ENCODE measurements at places on chromosomes 7 and 10.
A peak's percentile ranks its signal among the peaks of the same experiment; 100 is the strongest.

- no peak for DNase-seq
Measured at GRCh38 chr7:139054101-139054500, 18.3 kb upstream of the ZC3HAV1L start.

GRCh38 chr10:88346144-88346977 is 236.8 kb downstream of the RNLS start:
- no peak for DNase-seq

DNA sequence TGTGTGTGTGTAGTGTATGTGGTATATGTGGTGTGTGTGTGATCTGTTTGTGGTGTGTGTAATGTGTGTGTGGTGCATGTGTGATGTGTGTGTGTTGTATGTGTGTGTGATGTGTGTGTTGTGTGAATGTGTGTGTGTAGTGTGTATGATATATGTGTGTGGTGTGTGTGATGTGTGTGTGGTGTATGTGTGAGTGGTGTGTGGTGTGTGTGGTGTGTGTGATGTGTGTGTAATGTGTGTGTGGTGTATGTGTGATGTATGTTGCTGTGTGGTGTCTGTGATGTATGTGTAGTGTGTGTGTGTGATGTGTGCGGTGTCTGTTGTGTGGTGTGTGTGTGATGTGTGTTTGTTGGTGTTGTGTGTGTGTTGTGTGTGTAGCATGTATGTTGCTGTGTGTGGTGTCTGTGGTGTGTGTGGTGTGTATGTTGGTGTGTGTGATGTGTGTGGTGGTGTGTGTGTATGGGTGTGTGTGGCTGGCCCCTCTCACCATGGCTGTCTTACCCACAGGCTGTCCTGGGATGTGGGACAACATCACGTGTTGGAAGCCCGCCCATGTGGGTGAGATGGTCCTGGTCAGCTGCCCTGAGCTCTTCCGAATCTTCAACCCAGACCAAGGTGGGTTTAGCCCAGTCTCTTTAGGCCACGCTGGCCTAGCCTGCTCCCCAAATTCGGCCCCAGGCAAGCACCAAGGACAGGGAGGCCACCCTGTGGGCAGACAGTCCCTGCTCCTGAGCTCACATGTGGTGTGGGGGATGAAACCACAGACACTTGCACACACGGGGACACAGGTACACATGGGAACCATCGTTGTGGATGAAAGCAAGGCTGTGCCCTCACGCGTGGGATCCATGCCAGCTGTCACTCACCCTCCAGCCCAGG is 25.6 kb downstream of the ADCYAP1R1 start:
- DNase-seq: no peak

- DNase-seq: no peak
Measured at GRCh38 chr10:61688551-61689308, 26.0 kb downstream of the CABCOCO1 start.

DNA sequence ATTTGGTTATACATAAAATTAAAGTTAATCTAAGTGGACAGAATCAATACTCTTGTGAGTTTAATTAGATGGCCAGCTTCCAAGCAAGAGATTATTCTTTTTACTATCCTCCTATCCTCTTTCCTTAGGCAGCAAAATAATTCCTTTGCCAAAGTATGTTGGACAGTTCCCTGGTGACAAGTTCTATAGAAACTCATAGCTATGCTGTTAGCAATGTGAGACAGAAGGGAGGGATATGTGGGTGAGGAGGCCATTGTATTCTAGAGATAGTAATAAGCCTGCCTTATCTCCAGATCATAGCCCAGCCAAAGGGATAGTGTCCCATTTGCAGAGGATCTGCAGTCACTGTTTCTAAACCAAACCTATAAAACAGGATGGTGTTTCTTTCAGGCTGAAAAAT is 181.6 kb upstream of the HDAC9 start:
- no peak for DNase-seq

- no peak for DNase-seq
Measured at GRCh38 chr10:80585812-80586211, 48.1 kb downstream of the SH2D4B start.

DNA sequence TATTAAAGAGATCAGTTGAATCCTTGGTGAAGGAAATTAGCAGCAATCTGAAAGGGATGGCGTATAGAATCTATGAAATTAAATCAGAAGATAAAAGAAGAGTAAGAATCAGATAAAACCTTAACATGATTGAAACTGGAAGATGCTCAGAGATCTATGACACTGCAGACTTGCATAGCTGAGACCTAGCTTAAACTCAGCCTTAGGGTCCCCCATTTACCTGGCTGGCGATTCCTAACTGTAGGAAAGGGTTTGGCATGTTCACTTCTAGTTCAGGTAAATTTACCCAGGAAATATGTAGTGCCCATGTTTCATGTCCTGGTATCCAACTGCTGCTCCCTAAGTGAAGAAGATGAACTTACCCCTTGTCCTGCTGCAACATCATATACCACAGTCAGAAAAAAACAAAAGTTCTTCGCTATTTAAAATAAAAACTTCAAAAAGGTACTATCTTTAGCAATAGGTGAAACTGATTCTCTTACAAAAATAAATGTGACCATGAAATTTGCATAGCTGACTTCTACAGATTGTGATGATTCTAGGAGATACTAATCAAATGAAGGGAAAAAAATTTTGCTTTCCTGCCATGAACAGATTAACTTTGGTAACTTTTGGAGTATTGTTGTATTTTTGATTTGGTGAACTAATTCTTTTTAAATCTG is 47.8 kb upstream of the TMEM243 start:
- no peak for DNase-seq

DNA sequence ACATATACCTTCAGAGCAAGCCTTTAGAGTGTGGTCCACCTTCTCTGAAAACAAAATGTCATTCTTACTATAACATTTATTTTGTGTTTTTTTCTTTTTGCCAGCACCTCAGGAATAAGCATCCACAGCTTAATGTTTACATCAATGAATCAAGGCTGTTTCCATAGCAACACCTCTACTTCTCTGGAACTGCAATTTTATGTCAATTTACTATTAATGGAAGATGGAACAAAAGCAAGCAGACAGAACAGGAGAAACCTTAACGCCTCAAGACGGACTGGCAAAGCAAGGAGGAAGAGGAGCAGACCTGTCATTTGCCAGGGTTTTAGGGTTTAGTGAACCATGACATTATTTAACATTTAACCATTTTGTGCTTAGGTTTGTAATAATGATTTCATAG is 63.1 kb downstream of the PRR15 start:
- DNase-seq: no peak

DNA sequence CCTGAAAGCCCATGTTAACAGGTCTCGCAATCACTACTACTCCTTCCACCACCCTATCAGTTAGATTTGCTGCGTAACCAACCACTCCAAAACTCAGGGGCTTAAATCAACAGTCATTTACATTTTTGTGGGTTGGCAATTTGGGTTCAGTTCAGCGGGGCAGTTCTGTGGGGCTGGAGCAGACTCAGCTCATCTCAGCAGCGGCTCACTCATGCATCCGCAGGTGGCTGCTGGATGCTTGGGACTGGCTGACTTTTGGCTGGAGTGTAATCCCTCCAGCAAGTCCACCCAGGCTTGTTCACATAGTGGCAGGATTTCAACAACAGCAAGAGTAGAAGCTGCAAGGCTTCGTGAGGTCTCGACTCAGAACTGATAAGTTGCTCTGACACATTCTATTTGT is 79.2 kb downstream of the NEUROD6 start:
- no peak for DNase-seq

GRCh38 chr7:56605146-56605545 is 488.9 kb upstream of the NUPR2 start:
- DNase-seq: no peak

- DNase-seq: peak; percentile 45
Measured at GRCh38 chr10:132504501-132505272, 32.9 kb upstream of the INPP5A start.

DNA sequence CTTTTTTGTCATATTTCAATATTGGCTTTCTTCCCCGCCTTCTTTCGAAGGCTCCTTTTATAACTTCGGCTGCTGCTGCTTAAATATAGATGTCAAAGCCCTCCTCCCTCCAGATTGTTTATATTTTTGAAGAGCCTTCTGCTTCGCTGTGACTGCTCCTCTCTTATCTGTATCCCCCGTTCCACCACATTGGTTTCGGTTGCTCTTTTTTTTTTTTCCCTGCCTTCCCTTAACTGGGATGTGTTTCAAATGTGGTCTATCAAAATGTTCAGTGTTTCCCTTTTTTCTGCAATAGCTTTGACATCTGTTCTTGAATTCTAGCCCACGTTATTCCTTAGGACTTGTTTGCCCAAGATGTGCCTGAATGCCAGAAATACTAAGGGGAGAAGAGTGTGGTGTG is 96.4 kb downstream of the CUX1 start:
- DNase-seq: no peak

DNA sequence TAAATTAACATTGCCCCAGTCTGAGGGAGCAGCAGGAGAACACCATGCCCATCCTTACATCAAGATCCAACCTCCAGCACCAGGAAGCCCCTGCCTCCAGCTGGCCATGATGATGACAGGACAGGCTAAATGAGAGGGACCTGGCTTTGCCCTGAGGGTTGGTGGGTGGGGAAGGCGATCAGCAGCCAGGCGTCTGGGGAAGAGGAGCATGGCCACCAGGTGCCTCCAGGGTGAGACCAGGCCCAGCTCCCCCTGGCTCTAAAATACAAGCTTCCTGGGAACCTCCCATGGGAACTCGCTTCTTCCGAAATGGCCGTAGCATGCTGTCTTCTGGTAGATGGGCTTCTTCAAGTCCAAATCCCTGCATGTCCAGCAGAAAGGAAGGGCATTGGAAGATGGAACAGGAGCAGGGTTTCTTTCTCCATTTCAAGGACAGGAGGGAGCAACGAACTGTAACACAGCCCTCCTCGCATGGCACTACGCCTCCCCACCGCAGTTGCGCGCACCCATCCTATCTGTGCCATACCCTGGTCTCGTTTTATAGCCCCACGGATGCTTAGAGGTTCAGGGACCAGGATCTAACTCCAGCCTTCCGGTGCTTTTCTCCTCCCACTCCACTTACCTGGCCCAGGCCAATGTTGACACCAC is 15.8 kb downstream of the MAT1A start:
- DNase-seq: no peak

DNA sequence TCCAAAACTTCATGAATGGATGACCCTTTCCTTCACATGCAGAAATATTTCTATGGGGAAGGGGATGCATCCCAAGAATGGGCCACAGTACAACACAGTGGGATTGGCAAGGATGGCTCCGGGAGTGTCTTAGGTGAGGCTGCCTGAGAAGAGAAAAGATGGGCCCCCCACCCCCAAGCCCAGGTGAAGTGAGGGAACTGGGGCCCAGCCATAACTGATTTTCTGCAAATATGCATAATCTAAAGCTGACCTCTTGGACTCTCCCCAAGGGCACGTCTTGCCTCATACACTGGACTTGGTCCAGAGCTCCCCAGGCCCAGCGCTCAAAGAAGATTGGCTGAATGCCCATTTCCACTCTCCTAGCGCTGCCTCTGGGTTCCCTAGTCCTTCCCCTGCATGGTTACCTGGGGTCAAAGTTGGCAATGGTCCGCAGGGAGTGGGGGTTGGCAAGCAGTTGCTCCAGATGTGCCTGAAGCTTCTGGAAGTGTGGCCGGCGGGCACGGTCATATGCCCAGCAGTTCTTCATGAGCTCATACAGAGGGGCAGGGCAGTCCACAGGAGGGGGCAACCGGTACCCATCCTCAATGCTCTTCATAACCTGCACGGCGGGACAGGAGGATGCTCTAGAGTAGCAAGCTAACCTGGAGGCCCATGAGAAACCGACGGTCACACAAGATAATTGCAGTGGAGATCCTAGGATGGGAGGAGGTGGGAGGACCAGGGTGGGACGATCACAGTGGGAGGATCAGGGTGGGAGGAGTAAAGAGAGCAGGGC is 12.3 kb downstream of the ZYX start:
- DNase-seq: no peak

DNA sequence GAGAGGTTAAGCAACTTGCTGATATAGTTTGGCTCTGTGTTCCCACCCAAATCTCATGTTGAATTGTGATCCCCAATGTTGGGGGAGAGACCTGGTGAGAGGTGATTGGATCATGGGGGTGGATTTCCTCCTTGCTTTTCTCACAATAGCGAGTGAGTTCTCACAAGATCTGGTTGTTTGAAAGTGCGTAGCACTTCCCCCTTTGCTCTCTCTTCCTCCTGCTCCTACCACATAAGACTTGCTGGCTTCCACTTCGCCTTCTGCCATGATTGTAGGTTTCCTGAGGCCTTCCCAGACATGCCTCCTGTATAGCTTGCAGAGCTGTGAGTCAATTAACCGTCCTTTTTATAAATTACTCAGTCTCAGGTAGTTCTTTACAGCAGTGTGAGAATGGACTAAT is 13.5 kb upstream of the ZNRF2 start:
- no peak for DNase-seq

GRCh38 chr7:47714669-47715607 is 133.0 kb upstream of the TNS3 start:
- DNase-seq: no peak

DNA sequence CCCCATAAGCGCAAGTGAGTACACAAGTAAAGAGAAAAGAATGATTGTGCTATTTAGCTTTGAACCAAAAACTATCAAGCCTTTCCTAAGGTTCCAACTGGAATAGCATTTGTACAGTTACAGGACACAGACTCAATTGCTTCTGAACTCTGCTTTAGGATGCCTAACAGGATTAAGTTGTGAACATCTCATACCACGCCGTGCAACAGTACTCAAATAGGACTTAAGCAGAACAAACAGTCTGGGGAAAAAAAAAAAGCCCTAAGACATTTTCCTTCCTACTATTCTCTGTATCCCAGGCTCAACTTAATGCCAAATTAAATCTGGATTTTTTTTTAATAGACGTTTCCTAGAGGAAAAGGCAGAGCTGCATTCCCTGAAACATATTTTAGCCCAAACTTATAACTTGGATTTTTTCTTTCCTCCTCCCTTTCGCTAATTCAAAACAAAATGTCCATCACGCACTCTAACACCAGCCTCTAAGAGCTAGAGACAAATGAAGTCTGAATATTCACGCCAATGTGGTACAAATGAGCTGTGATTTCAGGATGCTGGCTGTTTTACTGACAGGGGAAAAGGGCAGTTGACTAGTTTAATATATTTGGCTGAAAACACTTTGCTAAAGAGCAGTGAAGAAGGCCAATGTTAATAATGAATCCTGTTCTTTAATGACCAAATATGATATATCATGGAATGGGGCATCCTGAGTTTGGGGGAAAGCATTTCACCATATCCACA is 68.6 kb downstream of the CALD1 start:
- DNase-seq: no peak

GRCh38 chr10:69800109-69800508 is 1.6 kb upstream of the COL13A1 start:
- no peak for DNase-seq

DNA sequence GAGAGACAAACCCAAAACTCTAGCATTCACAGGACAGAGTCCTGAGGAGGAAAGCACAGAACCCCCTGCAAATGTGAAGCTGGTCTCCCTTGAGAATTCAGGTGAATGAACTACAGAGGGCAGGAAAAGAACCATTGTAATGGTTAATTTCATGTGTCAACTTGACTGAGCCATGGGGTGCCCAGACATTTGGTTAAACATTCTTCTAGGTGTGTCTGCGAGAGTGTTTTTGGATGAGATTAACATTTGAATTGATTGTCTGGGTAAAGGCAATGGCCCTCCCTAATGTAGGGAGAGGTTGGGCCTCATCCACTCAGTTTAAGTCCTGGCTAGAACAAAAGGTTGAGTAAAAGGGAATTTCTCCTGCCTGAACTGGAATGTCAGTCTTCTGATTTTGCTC is 15.7 kb upstream of the CDK1 start:
- DNase-seq: no peak

- DNase-seq: peak; percentile 86
Measured at GRCh38 chr10:69360485-69361302, 56.0 kb downstream of the TACR2 start.

GRCh38 chr7:120190566-120190965 is 82.4 kb upstream of the KCND2 start:
- no peak for DNase-seq

GRCh38 chr10:3955493-3955892 is 170.5 kb upstream of the KLF6 start:
- DNase-seq: no peak

GRCh38 chr10:4283846-4284610 is 499.0 kb upstream of the KLF6 start:
- DNase-seq: peak; percentile 44

Measured in breast epithelium (tissue), 4 donors.